HEK293T (cell line): ENCODE measurements at places on chromosomes 2 and 18.
A peak's percentile ranks its signal among the peaks of the same experiment; 100 is the strongest.

- no peak for DNase-seq
Observed at GRCh38 chr2:207091176-207091575, 74.6 kb downstream of the KLF7 start.

GRCh38 chr18:44796429-44797428 lies 116.0 kb downstream of the SETBP1 start:
- DNase-seq: no peak

DNA sequence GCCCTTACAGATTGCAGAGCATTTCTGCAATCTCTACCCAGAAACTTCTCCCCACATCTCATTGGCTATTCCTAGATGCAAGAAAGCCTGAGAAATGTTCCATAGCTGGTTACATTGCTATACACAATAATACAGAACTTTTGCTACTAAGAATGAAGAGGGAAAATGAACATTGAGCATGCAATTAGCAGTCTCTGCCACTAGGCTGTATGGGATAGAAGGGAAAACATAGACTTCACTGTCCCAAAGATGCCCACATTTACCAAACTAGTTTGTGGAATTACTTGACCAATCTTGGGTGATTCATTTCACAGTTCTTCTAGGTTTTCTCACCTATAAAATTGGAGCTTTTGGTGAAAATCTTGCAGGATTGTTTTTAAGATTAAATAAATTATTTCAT lies 265.7 kb upstream of the NT5C1B start:
- peak; percentile 13 for DNase-seq

DNA sequence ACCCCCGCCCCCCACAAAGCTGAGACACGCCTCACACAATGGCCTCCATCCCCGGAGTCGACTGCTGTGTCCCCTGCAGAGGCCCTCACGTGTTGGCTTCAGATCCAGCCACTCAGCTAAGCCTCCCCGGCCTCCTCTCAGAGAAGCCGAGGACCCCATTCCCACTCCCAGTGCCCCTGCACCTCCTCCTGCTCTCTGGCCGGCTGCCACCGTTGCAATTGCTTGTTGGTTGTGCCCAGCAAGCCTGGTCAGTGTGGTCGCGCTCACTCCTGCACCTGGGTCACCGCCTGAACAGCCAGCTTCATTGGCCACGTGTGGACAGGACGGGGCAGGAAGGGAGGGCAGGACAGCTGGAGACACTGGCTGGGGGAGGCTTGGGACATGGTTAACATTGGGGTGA lies 191.5 kb upstream of the SALL3 start:
- no peak for DNase-seq

- DNase-seq: peak; percentile 34
Observed at GRCh38 chr2:18117592-18117991, 239.1 kb downstream of the KCNS3 start.

GRCh38 chr2:71944183-71944550 lies 203.5 kb downstream of the CYP26B1 start:
- DNase-seq: no peak

GRCh38 chr2:160484859-160485520 lies 8.6 kb downstream of the RBMS1 start:
- no peak for DNase-seq

GRCh38 chr2:113240150-113240914 lies 38.4 kb downstream of the PAX8 start:
- DNase-seq: no peak

- peak; percentile 77 for DNase-seq
Observed at GRCh38 chr18:76801567-76802505, 20.5 kb upstream of the ZNF236 start.
